ENCODE measurements at places on chromosomes 12 and 14.

- DNase-seq, result no peak
These were observed 96.3 kb upstream of the HIF1A start for GRCh38 chr14:61598980-61599379.

GRCh38 chr12:54429014-54429471, 10.0 kb upstream of the ITGA5 start:
- DNase-seq, result no peak

GRCh38 chr12:51921017-51921725, 13.9 kb downstream of the ACVRL1 start:
- DNase-seq, result peak; percentile 54

DNA sequence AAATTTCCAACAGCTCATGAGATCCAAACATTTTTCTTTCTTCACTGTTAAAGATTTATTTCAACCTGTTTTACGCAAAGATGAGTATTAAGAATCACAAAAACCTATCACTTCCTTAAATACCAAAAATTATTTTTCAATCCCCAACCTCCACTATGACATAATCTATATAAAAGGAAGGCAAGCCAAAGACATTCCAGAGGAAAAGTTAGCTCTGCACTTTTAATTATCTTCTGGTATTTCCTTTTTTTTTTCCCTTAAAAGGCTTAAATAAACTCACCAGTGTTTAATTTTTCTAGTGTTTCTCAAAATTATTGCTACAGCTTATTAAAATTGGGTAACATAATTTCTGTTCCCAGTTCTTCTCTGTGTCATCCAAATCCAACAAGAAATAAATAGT, 75.9 kb downstream of the BMP4 start:
- DNase-seq, result no peak

GRCh38 chr12:91861554-91861953, 284.1 kb downstream of the BTG1 start:
- DNase-seq, result no peak

DNA sequence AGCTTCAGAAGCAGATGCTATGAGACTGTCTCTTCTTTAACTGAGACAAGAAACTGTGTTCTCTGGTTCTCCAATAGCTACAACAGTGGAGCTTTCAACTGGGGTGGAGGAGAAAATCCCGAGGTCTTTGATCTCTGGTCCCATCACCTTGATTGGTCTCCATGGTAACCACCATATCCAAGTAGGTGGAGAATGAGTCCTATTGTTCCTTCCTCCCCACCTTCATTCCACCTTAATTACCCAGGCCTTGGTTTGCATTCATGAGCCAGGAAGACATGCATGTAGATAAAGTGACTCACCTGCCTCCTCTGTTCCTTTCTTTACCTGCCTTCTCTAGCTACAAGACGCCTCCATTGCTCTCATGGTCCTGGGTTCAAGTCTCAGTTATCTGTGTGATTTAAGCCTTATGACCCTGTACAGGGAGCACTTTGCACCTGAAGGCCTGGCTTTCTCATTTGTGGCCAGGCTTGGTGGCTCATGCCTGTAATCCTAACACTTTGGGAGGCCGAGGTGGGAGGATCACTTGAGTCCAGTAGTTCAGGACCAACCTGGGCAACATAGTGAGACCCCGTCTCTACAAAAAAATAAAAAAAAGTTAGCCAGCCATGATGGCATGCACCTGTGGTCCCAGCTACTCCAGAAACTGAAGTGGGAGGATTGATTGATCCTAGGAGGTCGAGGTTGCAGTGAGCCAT, 157.7 kb upstream of the TBX3 start:
- no peak for DNase-seq
